ENCODE measurements at places on chromosomes 3 and 15.

DNA sequence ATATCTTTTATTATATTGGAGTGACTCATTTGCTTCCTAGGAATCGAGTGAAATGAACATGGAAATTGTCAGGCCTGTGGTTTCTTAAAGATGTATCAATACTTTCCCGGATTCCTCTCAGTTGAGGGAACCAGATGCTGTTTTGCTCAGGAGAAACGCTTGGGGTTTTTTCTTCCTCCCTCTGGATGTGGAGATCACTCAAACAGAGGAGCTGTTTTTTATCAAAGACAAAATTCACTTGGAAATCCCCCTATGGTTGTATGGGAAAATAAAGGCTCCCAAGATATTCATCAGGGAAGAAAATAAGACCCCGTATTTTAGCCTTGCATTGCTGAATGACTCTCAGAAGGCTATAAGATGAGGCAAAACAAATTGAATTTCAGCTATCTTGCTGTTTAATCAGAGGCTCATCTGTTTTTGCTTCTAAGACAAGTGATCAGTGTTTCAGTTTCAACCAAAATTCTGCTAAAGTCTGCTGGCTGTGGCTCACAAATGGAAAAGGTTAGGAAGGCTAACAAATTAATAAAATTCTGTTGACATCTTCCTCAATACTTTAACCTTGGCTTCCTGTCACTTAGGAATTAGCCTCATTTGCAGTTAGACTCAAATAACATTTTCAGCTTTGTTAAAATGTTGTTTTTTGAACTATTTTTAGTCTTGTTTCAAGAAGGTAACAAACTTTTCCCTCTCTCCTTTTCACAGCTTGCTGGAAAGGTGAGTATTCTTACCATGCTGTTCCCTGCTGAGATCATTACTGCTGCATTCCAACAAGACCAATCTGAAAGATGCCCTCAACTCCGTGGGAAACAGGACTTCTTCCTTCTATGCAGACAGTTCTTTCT lies 83.6 kb downstream of the COL6A5 start:
- no peak for DNase-seq

- DNase-seq: no peak
Measured at GRCh38 chr3:40961104-40961857, 238.0 kb upstream of the CTNNB1 start.

- no peak for DNase-seq
Measured at GRCh38 chr3:41338276-41338675, 139.0 kb downstream of the CTNNB1 start.

- no peak for DNase-seq
Measured at GRCh38 chr3:143439817-143440216, 320.2 kb downstream of the CHST2 start.

DNA sequence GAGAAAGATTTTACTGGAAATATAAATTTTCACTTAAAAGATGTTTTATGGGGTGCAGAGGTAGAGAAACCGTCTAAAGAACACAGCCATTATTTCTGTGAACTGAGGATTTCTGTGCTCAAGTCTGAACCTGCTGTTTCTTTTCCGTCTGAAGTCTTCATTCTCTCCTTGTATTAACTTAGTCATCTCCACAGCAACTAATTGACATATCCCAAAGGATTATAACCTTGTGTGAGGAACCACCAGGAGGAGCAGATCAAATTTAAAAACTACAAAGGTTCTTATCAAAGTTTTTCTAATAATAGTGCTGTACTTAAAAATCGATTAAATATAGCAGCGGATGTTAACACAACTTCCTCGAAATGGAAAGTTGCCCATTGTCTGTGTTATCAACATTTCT lies 31.1 kb upstream of the ICE2 start:
- no peak for DNase-seq

DNA sequence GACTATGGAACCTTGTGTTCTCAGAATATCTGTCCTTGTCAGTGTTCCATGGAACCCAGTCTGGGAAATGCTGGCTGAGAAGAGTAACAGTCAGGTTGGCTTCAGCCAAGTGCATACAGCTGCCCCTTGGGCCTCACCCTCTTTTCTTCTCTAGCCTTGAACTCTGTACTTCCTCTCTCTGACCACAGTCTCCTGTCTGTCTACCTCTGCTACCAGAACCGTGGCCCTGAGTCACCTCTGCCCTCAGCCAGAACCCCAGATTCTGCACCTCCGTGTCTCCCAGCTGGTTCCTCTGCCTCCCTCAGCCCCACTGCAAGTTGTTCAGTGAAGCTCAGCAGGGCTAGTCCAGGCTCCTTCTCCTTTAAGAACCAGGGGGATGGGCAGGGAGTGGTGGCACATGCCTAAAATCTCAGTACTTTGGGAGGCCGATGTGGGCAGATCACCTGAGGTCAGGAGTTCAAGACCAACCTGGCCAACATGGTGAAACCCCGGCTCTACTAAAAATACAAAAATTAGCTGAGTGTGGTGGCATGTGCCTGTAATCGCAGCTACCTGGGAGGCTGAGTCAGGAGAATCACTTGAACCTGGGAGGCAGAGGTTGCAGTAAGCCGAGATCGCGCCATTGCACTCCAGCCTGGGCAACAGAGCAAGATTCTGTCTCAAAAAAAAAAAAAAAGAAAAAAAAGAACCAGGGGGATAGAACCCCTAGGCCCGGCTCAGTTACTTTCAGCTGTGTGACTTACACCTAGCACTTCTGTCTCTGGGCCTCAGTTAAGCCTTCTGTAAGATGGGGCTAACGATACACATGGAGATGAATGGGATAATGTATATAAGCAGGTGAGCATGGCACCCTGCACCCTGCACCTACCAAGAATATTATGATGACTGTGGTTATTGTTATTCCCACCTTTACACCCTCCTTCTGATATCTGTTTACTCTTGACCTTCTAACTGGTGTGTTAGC lies 24.3 kb upstream of the TATDN2 start:
- DNase-seq: no peak

GRCh38 chr3:8767667-8768363 lies 1.6 kb downstream of the OXTR start:
- peak; percentile 40 for DNase-seq

DNA sequence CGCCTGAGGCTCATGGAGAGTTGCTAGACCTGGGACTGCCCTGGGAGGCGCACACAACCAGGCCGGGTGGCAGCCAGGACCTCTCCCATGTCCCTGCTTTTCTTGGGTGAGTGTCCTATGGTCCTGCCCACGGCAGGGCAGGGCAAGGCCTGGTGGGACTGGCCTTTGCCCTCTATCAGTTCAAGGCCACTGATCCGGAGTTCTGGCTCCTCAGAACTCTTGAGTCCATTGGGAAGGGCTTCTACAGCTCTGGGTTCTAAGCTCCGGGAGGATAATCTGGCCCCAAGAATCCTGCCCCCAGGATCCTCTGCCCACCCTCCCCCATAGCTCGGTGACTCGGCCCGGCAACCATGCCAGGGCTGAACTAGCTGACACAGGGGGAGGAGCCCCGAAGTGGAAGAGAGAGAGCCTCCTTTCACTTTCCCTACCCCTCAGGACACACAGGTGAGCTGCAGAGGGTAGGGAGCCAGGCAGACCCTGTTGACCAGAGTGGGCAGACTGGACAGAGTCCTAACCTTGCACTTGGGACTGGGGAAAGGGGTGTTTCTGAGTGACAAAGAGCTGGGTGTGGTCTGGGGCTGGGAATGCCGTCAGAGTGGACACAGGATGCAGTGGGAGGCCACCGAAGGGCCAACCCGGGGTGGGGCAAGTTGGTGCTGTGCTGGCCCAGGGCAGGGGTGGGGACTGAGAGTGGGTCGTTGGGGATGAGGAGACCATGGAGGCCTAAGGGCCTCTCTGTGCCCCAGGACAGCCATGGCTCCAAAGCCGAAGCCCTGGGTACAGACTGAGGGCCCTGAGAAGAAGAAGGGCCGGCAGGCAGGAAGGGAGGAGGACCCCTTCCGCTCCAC lies 664 bp downstream of the PARP3 start:
- DNase-seq: no peak

DNA sequence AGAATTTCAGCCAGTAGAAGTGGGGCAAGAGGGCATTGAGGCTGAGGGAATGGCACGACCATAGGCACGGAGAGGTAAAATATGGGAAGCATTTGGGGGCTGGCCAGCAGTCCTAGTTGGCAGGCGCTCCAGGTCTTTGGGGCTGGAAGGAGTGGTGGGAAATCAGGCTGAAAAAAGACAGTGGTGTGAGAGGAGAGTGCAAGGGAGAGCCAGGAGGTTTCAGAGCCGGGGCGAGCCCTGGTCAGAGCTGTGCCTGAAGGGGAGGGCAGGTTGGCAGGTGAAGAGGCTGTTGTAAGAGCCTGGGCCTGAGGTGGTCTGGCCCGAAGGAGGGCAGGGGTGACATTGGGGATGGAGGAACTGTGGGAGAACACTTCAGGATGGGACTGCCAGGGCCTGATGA lies 1.6 kb upstream of the IDH3A start:
- no peak for DNase-seq

DNA sequence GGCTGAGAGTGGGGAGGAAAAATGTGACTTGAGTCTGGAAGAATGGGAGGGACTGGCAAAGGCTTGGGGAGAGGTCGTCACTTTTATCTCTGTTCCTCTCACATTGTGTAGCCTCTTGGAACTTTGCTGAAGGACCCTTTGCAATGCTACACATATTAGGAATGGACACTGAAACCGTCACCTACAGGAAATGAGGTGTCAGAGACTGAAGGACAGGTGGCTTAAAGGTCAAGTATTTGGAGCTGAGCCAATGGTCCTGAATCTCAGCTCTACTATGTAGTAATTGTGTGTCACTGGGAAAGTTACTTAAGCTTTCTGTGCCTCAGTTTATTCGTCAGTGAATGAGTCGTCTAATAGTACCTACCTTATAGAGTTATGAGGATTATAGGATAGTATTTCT lies 14.7 kb downstream of the MCTP2 start:
- no peak for DNase-seq

GRCh38 chr3:101381809-101382208 lies 61.4 kb upstream of the IMPG2 start:
- peak; percentile 26 for DNase-seq

GRCh38 chr3:72769758-72770540 lies 78.3 kb downstream of the SHQ1 start:
- no peak for DNase-seq

DNA sequence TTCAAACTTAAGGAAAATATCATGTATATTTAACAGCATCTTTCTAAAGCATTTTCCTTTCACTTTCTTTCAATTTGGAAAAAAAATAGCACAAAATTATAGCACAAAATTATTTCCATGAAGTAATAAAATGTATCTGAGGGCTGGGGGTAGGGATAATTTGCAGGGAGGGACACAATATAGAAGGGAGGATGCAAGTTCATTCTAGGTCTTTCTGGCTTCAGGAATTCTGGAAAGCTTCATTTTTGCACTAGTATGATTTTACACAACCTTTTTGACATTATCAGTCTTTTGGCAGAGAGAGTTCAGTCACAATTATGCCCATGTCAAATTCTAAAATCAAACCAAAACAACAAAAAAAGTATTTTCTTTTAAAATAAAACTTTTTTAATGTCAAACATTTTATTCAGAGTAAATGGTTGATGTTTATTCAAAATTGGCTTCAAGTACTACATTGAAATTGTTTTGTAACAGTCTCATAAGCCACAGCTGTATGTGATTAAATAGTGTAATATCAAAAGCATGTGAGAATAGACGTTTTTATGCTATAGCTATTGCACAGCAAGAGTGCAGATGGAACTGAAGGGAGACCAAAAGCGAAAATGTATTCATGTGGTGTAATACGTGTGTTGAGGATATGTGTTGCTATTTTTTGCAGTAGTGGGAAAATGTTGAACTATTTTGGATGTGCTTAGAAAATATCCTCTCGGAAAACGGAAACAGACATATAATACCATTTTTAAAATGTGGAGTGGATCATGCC lies 5.8 kb downstream of the RBMS3 start:
- no peak for DNase-seq

- no peak for DNase-seq
Measured at GRCh38 chr3:152555666-152556291, 279.2 kb upstream of the P2RY1 start.

DNA sequence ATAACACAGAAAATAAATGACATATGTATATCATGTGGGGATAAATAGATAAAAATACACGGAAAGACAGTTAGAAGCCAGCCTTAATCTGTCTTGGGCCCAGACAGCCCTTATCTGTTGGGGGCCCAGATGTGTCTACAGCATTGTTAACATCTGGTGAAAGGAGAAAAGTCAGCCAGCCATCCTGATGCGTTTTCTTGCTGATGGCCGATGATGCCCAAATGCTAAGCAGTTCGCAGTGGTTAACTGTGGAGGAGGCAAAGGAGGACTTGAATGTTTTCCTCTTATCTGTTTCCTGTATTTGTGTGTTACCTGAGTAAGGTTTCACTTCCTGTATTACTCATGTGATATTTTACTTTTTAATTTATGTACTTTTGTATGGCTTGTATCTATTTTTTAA lies 46.2 kb downstream of the NOX5 start:
- no peak for DNase-seq

- DNase-seq: peak; percentile 38
Measured at GRCh38 chr3:24829011-24829581, 334.4 kb upstream of the THRB start.

- DNase-seq: no peak
Measured at GRCh38 chr3:69579306-69580041, 159.8 kb upstream of the MITF start.
